OCI-LY7 (cell line): ENCODE measurements at places on chromosomes 3 and 15.

- DNase-seq: no peak
Observed at GRCh38 chr3:126983276-126983652, 349 bp downstream of the PLXNA1 start.

GRCh38 chr3:20055020-20055775 lies 15.0 kb downstream of the KAT2B start:
- peak; percentile 62 for DNase-seq

DNA sequence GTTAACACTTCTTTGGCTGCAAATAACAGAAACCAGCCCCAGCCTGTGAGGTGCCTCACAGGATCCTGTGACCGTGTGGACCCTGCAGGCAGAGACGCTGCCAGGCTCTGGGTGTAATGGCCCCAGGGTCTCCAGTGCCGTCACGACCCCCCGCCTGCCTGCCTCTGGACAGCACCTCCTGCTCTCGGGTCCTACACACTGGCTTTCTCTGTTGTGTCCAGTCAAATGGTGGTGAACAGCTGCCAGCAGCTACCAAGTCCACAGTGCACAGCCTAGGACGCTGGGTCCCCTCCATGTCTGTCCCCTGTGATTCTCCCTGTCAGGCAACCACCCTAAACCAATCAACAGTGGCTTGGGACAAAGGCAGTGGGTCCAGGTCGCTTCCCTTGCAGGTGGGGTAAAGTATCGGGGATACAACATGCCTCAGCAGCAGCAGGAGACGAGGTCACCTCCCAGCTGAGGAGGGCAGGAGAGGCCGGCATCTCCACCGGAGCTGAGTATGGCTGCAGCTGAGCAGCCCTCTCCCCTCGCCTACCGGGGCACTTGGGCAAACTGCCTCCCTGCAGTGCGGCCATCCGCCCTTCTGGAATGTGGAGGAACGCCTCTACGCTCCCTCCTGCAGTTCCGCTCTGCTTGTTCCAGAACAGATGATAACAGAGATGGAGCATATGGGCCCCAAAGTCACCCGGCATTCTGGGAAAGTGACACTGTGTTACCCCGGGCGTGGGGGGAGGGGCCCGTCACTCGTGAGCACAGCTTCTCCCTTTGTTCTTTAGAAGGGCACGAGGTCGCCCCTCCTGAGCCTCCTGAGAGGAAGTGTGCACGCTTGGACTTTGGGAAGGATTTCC lies 21.1 kb upstream of the SKOR1 start:
- DNase-seq: no peak

DNA sequence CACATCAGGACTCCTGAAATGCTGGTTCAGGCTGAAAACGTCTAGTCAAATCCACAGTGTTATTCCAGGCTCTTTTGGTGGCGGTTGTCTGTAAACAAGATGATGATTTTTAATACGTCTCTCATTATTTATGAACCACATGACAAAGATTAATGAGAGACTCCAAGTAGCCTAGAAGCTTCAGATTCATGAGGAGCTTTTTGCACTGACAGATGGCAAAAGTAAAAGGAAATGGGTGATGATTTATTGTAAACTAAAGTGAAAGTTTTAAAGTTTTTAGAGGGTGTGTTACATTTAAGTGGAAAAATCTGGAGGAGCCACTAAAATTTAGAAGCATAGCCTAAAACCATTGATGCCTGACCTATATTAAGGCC lies 77.0 kb downstream of the BBX start:
- no peak for DNase-seq

GRCh38 chr15:83322061-83322460 lies 37.6 kb upstream of the BNC1 start:
- DNase-seq: no peak
